Fibroblast of skin of back (primary cell): ENCODE measurements at places on chromosomes 1 and 21.

- DNase-seq, result no peak
Measured at GRCh38 chr21:24428591-24429199, 1178.6 kb downstream of the MRPL39 start.

- no peak for DNase-seq
Measured at GRCh38 chr1:19376428-19377372, 64.6 kb downstream of the SLC66A1 start.

- DNase-seq, result peak; percentile 43
Measured at GRCh38 chr1:162141281-162142054, 72.0 kb downstream of the NOS1AP start.

DNA sequence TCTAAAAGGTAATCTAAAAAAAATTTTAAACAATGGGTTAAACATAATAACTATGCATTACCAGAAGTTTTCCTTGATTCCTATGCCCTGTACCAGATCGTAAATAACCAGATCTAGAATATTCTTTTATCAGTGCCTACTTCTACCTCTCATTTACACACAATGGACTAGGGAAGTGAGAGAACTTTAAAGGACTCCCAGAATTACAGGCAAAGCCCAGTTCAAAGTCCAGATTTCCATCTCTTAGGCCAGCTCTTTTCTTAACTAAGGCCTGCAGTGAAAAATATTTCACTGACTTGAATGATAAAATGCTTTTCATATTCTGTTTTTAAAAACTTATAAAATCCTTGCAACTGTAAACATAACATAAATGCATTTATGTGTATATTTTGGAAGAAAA lies 32.6 kb downstream of the ESRRG start:
- DNase-seq, result no peak

DNA sequence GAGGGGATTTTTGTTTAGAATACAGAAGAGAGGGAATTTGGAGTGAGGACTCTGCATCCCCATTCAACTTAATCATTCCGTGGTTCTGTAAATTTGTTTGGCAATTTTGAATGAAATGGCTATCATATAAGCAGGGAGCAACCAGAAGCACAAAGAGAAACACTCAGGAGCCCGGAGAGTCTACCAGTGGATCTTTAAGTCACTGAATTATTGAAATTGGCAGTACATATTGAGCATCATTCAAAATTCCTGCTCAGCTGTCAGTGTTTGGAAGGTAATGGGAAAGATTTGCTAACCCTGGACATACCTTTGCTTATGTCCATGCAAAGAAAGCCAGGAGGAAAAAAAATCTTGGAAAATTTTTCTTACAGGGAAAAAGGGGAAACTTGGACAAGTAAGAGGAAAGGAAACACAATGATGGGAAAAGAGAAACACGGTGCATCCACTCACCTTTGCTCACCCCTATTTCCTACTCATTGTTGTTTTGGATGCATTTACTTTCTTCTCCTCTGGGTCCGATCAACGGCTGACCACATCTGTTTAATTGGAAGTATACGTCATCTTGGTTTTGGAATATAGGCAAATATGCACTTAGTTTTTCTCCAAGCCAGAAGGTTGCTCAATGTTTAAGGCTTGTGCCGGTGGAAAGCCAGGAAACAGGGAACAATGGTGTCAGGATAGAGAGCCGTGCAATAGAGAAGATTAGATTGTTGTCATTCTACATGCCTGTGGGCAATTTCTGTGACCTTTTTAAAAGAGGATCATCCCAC lies 243.0 kb upstream of the LYPLAL1 start:
- DNase-seq, result no peak

DNA sequence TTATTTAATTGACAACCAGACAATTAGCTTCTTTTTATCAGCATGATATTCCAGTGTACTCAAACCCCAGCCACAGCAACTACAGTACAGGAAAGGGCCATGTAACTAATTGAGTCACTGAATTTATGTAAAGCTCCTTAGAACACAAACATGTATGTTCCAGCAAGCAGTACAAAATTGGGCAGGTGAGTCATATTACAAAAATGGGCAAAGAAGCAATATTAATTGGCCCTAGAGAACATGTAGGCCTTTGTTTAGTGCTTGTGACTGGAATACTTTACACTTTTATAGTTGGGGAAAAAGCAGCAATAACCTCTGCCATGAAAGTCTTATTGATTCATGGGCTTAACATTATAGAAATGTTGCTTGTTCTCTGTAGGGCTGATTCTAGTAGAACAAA lies 31.8 kb downstream of the CLEC20A start:
- peak; percentile 68 for DNase-seq

DNA sequence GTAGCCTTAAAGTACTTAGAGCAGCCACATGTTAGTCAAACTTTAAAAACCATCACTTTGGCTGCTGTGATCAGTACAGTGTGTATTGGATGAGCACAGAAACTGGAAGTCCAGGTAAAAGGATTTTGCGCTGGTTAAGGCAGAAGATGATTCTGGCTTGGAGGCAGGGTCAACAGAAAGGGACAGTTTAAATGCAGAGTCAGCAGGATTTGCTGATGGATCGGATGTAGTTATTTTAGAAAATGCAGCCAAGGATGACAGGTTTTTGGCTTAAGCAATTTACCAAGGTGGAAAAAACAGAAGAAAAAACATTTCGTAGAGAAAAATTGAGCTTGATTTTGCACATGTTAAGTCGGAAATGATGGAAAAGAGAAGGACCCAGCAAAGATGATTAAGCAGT lies 45.9 kb upstream of the MORC3 start:
- DNase-seq, result no peak

DNA sequence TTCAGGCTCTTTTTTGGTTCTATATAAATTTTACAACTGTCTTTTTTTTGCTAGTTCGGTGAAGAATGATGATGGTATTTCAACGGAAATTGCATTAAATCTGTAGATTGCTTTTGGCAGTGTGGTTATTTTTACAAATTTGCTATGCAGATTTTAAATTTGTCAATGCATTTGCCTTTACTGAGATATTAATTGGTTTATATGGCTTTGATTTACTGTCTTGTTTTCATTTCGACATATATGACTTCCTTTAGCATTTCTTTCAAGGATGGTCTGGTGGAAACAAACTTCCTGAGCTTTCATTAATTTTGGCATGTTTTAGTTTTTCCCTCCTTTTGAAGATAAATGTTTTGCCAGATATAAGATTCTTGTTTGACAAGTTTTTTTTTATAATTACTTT lies 1522.5 kb upstream of the PRMT6 start:
- no peak for DNase-seq

- no peak for DNase-seq
Measured at GRCh38 chr1:34354367-34354766, 177.7 kb downstream of the C1orf94 start.

- no peak for DNase-seq
Measured at GRCh38 chr1:162992945-162993344, 76.2 kb upstream of the RGS4 start.

- DNase-seq, result no peak
Measured at GRCh38 chr1:234701737-234702341, 91.9 kb upstream of the IRF2BP2 start.

DNA sequence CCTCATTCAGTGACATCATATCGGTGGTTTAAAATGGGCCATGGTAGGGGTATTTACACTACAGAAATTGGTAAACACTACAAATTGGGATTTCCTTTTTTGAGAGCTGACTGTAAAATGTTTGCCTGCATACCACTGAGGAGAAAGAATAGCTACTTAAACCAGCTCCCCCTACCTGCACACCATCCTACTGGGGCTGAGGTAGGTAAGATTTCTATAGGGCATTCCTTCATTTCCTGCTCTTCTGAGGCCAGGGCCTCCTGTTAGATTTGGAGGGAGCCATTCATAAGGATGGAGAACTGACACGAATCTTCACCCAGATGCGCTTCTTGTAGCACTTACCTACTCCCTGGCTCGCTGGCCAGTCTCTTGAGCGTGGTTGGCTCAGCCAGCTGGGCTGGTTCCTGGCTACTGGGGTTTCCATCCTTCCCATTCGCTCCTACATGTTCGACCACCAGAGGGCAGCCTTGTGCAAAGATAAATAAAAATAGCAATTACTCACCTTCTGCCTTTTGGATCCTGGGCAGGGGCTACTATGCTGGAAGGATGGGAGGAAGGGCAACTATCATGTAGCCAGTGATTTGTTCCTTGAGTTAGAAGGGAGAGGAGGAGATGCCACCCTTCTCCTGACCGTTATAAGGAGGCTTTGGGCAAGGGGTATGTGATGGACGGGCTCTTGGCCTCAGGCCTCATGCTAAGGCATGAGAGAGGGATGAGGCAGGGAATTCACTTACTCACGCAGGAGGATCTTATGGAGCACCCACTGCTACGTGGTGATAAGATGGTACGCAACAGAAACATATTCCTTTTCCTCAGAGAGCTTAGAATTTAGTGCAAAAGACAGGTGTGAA lies 10.7 kb downstream of the OPTC start:
- DNase-seq, result peak; percentile 82

- peak; percentile 61 for DNase-seq
Measured at GRCh38 chr1:226738995-226739695, at the start of gene ITPKB. Gene ITPKB, minus strand, starts transcription at chr1:226739282. Its CDS starts 1,824 bp downstream, at chr1:226737458.

- DNase-seq, result no peak
Measured at GRCh38 chr1:234719454-234720251, 109.7 kb upstream of the IRF2BP2 start.

- DNase-seq, result peak; percentile 43
Measured at GRCh38 chr1:41521766-41522165, 37.3 kb upstream of the EDN2 start.
